SJSA1 (cell line): ENCODE measurements at places on chromosomes 3 and 15. TPM values are rescaled to one million over a fixed set of nuclear protein-coding genes. Genes with fewer than 3 reads are reported as not detected.
A peak's percentile ranks its signal among the peaks of the same experiment; 100 is the strongest.

DNA sequence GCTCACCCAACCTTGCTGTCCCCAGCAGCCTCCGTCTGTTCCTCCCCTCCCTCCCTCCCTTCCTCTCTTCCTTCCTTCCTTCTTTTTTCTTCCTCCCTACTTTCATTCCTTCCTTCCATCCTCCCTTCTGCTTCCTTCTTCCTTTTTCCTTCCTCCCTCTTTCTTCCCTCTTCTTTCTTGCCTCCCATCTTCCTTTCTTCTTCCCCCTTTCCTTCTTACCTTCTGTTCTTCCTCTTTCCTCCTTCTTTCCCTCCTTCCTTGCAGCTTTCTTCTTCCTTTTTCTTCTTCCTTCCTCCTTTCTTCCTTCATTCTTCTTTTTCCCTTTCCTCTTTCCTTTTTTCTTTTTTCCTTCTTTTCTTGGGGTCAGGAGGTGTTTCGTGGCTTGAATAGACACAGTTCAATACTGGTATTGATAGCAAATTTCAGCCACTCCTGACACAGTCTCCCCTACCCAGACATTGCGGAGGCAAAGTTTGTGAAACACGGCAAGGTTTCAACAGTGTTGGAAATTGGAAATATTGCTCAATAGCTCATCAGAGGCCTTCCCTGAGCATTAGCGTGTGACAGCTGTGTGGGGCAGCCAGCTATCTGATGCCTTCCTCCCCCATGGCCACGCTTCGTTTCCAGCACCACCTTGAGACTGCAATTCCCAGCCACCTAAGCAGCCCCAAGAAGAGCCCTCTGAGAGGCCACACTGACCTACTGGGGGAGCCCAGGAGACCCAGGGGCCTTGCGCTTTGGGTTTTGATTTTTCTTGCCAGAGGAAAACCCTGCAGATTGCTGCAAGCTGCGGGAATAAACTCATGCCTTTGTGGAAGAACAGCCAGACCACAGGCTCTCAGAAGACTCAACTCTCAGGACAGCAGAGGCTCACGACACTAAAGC, 82.2 kb downstream of the KLF15 start:
- H3K4me1 ChIP-seq = peaks cover 14% of the 10 kb centered on the region
- no peak for DNase-seq
- no peaks in the 10 kb centered on the region for H3K36me3 ChIP-seq
- no peak overlapping the region for H3K4me3 ChIP-seq

GRCh38 chr3:40523781-40524180, 979 bp upstream of the ZNF621 start:
- DNase-seq = no peak
- no peak overlapping the region for H3K27ac ChIP-seq
- H3K4me1 ChIP-seq = peaks cover 11% of the 10 kb centered on the region
- H3K36me3 ChIP-seq = peaks cover 32% of the 10 kb centered on the region

DNA sequence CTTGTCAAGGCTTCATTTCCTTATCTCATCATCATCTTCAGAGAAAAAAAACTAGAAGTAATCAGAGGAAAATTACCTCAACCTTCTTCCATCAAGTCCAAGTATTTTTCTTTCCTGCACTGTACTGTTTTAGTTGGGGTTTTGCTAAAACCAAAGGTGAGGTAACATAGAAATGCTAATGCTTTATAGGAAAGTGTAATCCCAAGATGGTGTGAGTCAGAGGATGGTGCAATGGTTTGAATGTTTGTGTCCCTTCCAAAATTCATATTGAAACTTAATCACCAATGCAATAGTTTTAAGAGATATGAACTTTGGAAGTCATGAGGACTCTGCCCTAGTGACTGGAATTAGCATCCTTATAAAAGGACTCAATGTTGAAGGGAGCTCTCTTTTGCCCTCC, 79.5 kb downstream of the KBTBD8 start:
- no peak for DNase-seq
- H3K4me1 ChIP-seq = no peaks in the 10 kb centered on the region
- no peaks in the 10 kb centered on the region for H3K27me3 ChIP-seq
- H3K36me3 ChIP-seq = no peaks in the 10 kb centered on the region

GRCh38 chr3:125967156-125967555, 1.8 kb upstream of the ROPN1B start:
- H3K36me3 ChIP-seq = no peaks in the 10 kb centered on the region
- H3K4me3 ChIP-seq = no peak overlapping the region
- no peaks in the 10 kb centered on the region; the same call in 1 of the 2 replicates for H3K4me1 ChIP-seq
- H3K27me3 ChIP-seq = peaks cover 14% of the 10 kb centered on the region
- no peak overlapping the region for H3K27ac ChIP-seq
- no peak for DNase-seq

The GALNT15 gene
- total RNA-seq = 1.3 and 2.1 TPM in 2 replicates

DNA sequence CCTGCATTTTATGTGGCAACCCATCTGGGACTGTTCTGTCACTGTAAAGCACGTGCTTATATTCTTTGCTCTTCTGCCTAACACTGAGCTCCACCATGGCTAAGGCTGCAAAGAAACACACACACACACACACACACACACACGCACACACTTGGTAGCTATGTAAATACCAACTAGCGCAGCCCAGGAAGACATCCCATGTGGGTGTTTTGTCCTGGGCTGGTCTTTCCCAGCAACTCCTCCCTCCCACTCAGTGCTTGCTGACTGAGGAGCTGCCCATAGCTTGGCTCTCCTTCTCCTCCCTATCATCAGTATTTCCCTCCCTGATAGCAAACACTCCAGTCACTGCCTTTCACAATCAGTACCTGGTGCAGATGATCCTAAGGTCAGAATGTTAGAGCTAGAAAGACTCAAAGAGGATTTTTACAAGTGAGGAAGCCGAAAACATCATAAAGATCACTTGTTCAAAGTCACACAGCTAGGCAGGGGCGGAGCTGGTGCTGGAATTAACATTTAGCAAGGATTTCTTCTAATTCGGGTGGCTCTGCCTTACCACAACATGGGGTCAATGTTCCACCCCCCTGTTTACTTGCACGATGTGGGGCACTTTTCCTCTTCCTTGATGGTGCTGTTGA, 377.1 kb upstream of the TBL1XR1 start:
- H3K4me3 ChIP-seq = no peak overlapping the region
- no peaks in the 10 kb centered on the region for H3K27me3 ChIP-seq
- H3K4me1 ChIP-seq = no peaks in the 10 kb centered on the region
- no peak for DNase-seq

The CSTA gene
- total RNA-seq = not detected in 2 replicates

DNA sequence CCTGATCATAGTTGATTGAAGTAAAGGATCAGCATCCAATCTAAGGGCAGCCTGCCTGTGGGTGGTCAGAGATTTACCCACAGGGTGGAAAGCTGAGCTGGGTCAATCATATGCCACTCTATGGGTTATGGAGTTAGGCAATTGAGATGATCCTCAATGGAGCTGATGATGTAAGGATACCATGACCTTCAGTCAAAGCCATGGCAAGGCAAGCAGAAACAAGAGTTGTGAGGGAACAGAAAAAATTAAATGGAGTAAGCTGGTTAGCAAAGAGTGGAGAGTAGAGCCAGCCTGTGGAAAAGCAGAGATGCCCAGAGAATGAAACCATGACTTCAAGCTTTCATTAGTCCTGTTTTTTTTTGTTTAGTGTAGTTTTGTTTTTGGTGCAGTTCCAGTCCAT, 5.7 kb upstream of the IQGAP1 start:
- H3K4me1 ChIP-seq = peaks cover 4% of the 10 kb centered on the region; the same call in 1 of the 2 replicates
- no peaks in the 10 kb centered on the region for H3K36me3 ChIP-seq
- H3K27ac ChIP-seq = no peak overlapping the region
- no peak overlapping the region for H3K4me3 ChIP-seq

DNA sequence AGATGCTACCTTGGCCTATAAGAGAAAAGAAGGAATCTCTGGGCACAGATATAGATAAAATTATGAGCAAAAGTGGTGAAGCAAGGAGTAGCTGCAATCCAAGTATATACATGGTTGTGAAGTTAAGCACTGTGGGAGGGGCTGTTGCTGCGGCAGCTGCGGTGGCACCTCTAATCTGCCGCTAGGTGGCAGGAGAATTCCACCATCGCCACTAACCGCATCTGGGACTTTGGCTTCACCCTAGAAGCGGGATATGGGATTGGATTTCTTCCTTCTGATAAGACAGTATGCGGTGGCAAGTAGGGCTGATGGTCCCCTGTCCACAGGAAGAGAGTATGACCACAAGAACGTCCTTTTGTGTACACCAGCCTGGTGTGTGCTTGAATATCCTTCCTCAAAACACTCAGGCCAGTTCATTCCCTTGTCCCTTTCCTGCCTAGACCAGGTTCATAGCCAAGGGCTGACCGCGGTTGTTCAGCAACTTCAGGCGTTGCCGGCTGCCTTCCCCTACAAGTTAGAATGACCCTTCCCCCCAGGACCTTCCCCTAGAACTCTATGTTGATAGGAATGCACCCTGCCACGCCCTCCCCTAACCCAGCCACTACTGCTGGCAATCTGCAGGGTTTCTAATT, 5.1 kb downstream of the MAGEL2 start:
- H3K27me3 ChIP-seq = no peaks in the 10 kb centered on the region
- no peaks in the 10 kb centered on the region for H3K36me3 ChIP-seq
- H3K4me3 ChIP-seq = no peak overlapping the region
- DNase-seq = peak; percentile 22
- H3K4me1 ChIP-seq = no peaks in the 10 kb centered on the region

DNA sequence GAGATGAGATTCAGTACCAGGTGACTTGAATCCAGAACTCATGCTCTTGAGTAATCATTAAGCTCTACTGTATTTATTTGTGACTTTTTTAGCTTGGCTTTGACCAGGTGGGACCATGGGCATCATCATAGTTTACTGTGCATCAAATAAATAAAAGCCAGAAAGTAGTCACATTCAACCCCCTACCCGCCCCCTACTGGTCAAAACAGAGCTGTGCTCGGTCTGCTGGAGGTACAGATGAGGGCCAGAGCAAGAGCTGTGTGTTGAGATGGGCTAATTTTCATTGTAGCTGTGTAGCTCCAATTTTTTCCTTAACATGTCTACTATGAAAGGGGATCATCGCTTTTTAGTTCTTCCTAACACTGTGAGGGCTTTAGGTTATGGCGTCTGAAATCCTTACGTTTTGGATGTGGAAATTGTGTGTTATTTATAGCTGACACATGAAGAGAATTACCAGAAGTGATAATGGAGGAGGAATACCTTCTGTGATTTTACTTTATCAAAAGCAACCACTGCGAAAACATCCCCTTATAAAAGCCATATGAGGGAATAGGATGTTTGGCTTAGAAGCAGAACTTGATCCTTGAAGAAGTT, 375.1 kb downstream of the PTPRG start:
- no peak overlapping the region for H3K27ac ChIP-seq
- H3K4me3 ChIP-seq = no peak overlapping the region
- H3K27me3 ChIP-seq = no peaks in the 10 kb centered on the region

DNA sequence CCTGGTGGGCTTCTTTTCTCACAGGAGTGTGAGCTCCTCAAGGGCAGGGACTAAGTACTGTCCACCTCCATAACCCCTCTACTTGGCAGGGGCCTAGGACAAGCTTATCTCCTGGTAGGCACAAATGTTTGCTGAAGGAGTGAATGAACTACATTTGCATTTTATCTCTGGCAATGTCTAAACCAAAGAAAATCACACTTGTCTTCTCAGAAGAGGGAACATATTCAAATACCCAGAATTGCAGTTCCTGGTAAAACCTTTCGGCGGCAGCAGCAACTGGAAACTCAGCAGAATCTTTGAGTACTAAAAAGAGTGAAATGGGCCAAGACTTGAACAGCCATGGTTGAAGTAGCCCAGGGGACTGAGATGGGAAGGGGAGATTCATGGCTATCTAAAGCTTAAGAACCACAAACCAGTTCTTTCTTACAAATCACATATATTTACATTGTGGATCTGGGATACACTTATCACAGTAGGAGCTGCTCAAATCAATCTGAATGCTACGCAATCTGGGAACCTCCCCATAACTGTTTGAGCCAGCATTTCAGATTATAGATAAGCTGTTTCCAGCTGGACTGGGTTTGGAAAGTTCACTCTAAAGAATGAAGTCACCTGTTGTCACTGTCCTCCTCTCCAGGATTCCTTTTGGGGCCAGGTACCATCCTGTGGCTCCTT, 18.7 kb upstream of the PTPN9 start:
- peaks cover 50% of the 10 kb centered on the region for H3K36me3 ChIP-seq
- no peak overlapping the region for H3K27ac ChIP-seq
- DNase-seq = no peak
- peaks cover 27% of the 10 kb centered on the region for H3K4me1 ChIP-seq

DNA sequence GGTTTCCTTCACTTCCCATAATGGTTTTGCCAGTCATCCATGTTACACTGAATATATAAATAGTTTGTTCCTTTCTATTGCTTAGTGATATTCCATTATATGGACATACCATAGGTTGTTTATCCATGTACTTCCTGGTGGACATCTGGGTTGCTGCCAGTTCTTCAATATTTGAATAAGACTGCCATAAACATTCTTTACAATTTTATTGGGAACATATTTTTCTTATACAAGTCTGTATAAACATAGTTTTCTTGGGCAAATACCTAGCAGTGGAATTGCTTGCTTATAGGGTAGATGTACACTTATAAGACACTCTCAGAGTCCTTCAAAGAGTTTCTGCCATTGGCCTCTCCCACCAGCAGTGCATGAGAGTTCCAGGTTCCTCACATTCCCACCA, 231.4 kb downstream of the OPA1 start:
- no peak overlapping the region for H3K4me3 ChIP-seq
- no peak overlapping the region for H3K27ac ChIP-seq
- no peaks in the 10 kb centered on the region for H3K36me3 ChIP-seq
- no peaks in the 10 kb centered on the region for H3K27me3 ChIP-seq
- H3K4me1 ChIP-seq = peaks cover 4% of the 10 kb centered on the region

GRCh38 chr3:48826451-48826850, 21.2 kb downstream of the PRKAR2A start:
- H3K4me1 ChIP-seq = peaks cover 7% of the 10 kb centered on the region
- DNase-seq = peak; percentile 19
- no peak overlapping the region for H3K4me3 ChIP-seq
- H3K27ac ChIP-seq = no peak overlapping the region
- no peaks in the 10 kb centered on the region for H3K27me3 ChIP-seq

DNA sequence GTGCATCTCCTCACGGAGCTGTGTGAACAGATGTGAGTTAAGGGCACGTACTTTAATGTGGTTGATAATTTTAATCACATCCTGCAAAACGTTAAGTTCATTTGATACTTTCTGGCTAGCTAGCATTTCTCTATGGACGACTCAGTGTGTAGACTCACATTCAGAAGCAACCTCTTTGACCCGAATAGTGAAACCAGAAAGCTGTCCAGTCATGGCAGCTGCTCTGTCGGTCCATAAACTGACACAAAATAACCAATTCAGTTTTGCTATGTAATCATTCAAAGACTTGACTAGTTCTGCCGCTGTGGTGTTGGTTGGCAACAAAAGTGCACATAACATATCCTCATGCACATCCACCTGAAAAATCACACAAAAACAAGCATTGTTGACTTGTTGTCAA, 3.7 kb upstream of the GFM1 start:
- no peak overlapping the region for H3K4me3 ChIP-seq
- H3K27ac ChIP-seq = no peak overlapping the region
- no peaks in the 10 kb centered on the region for H3K36me3 ChIP-seq
- no peak for DNase-seq
- no peaks in the 10 kb centered on the region for H3K27me3 ChIP-seq

- peaks cover 3% of the 10 kb centered on the region; the same call in 1 of the 2 replicates for H3K4me1 ChIP-seq
- DNase-seq = no peak
- H3K27ac ChIP-seq = no peak overlapping the region
- no peaks in the 10 kb centered on the region for H3K36me3 ChIP-seq
- no peaks in the 10 kb centered on the region for H3K27me3 ChIP-seq
These were observed 68.4 kb downstream of the PPCDC start for GRCh38 chr15:75091814-75092213.
